Muscle of back (tissue), 13 donors: ENCODE measurements at places on chromosomes 3 and 15.
A peak's percentile ranks its signal among the peaks of the same experiment; 100 is the strongest.

GRCh38 chr15:61112231-61112630 lies 116.9 kb downstream of the RORA start:
- no peak for DNase-seq

- DNase-seq: no peak
Observed at GRCh38 chr3:109563149-109563548, 225.8 kb upstream of the DPPA4 start.

GRCh38 chr15:73717802-73718201 lies 33.6 kb downstream of the CD276 start:
- no peak for DNase-seq

DNA sequence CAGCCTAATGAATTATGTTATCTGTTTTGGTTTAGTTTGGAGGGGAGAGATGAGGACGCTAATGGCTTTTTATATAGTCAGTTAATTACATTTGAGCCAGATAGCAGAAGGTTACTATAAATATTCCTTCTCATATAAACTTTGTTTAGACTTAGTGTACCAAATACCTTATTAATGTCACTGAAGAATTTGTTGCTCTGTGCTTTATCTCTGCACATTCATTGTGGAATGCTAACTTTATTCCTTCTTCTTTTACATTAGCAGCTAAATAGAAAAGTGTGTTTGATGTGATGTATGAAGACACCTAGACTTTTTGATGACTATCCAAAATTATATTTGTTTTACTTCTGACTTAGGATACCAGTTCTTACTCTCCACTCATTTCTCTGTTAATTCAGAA lies 105.2 kb downstream of the EPHA3 start:
- DNase-seq: no peak

DNA sequence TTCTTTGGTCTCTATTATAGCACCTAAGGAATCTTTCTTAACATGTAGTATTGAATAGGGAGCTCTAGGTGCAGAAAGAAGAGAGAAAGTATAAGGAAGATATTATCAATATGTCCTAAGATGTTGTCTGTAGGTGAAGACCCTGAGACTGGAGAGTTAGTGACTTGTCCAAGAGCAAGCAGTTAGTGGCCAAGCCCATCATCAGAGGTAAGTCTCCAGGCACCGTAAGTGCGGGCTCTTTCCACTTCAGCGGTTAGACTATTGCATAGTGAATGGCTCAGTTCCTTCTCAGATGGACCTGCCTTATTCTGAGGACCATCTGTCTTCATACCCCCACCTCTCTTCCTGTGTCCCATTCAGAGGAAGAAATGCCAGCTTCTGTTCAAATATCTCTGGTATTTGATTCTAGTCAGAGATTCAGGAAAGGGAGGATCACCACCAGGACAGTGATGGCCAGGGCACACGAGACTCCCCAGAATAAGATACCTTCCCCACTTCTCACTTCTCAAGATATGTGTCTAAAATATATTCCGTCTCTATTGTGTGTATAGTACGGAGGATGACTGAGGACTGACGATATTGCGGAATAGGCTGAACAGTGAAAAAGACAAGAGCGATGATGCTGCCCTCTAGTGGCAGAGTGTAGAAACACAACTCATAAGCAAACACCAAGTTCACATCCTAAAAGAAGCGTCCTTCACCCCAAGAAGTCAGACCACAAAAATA lies 19.1 kb upstream of the ADGRG7 start:
- peak; percentile 86 for DNase-seq

DNA sequence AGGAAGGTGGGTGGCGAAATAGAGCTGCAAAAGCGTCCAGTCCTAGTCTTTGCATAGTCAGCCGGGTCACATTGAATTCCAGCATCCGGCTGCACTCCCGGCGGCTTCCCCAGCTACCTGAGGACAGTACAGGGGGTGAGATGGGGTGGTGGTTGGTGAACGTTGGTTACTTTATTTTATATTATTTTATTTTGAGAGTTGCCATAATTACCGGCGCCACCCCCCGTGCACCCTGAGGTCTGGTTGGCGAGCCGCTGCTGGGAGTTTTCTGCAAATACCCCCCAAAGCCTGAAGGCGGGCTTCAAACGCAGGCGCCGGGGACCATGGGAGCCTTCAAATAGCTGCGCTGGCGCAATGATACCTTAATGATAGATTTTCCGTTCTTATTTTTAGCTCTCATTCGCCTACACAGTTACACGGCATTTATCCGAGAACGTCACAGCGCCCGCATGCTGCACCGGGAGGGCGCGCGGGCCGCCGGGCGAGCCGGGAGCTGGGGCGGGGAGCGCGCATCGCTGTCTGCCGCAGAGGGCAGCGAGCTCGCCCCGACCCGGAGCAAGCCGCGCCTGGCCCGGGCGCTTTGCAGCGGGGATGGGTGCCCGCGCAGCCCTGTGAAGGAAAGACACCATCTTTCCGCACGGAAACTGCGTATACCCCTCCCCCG lies 756 bp upstream of the RASGRF1 start:
- DNase-seq: peak; percentile 42

DNA sequence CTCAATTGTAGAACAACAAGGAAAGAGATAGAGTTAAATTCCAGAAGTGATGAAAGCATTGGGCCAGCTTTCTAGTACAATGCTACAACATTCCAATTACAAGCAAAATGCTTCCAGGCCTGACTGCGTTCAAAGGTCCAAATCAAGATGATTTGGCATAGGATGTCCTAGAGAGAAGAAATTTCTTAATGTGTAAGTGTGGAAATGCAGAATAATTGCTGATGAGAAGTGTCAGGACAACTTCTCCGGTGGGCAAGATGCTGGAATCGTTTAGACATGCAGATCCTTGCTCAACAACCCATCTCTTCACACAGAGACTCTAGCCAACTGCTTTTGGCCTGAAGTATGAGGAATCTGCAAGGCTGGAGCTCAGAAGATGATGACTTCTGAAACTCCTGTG lies 71.1 kb upstream of the PDZRN3 start:
- DNase-seq: no peak

- DNase-seq: no peak
Observed at GRCh38 chr15:44034334-44034733, 160.7 kb downstream of the FRMD5 start.

GRCh38 chr15:22949074-22949547 lies 31.1 kb downstream of the CYFIP1 start:
- peak; percentile 45 for DNase-seq

- DNase-seq: peak; percentile 77
Observed at GRCh38 chr15:96160269-96160668, 170.2 kb upstream of the NR2F2 start.

DNA sequence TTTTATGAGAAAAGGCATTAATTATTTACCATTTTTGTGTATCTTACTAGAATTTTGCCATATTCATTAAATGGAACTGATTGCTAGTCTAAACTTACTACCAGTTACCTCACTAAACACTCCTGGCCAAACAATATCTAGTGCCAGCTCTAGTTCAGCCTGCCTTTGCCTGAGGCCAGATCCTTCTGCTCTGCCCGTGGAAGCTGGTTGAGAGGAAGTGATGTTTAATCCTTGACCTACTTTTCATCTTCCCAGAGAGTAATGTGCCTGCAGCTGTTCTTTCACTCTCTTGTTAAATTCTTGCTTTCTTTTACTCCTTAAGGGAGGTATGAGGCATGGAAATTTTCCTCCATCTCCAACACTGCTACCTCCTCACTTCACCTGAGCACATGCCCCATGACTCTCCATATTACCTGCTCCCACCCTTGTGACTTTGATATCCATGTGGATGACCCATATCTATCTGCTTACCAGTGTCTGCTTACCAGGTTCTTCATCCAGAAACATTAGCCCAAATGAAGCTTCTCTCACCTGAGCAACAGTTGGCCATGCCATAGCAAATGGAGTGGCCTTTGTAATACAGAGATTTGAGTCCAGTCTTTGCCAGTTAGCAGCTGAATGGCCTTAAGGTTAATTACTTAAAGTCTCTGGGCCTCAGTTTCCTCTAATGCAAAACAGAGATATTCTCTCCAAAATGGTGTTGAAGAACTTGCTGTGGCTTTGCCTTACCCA lies 53.4 kb downstream of the UBE2E1 start:
- no peak for DNase-seq

GRCh38 chr3:186931532-186932280 lies 1.4 kb downstream of the ST6GAL1 start:
- DNase-seq: peak; percentile 71

DNA sequence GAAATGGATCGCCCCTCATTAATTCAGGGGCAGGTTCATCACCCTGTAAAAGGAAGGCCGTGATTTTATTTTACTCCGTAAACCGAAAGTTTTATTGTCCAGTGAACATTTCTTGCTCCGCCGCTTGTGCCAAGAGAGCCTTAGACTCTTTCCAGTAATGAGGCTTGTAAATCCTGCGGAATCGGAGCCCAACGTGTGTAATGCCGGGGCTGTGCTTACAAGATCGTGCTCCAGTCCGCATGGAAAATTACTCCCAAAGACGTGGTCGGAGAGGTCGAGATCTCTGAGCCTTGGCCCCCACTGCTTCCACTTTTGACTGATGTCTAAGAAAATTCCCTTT lies 649 bp upstream of the PLOD2 start:
- no peak for DNase-seq

GRCh38 chr3:4633078-4634004 lies 140.2 kb downstream of the ITPR1 start:
- peak; percentile 54 for DNase-seq

DNA sequence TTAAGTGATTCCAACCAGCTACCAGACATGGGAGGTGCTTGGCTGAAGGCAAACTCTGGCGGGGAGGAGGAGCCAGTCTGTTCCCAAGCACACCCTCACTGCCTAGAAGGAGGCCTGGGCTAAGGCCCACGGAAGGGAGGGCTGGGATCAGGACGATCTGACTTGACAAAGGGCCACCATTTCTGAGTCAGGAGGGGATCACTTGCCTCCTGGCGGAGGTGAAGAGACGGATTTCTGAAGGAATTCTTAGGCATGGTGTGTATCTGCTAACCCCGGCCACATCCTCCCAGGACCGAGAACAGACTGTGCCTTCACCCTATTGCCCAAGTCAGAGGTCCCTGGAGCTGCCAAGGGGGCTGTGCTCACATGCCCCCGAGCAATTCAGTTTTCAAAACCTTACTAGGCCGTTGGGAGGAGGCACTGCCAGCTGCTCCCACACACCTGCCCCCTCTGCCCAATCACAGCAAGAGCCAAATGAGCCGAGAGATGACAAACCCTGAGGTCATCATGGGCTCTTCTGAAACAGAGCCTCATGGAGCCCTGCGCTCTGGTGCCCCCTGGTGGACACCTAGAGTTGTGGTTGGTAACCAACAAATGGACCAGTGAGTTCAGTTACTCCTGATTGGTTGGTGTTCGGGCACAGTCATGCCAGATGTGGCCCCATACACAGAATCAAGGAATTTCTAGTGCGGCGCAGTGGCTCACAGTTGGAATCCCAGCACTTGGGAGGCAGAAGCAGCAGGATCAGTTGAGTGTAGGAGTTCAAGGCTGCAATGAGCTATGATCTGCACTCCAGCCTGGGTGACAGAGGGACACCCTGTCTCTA lies 6.5 kb upstream of the TNK2 start:
- peak; percentile 93 for DNase-seq

GRCh38 chr3:74633021-74633420 lies 18.6 kb upstream of the CNTN3 start:
- DNase-seq: no peak

GRCh38 chr15:78178064-78178463 lies 28.9 kb downstream of the IDH3A start:
- DNase-seq: no peak

DNA sequence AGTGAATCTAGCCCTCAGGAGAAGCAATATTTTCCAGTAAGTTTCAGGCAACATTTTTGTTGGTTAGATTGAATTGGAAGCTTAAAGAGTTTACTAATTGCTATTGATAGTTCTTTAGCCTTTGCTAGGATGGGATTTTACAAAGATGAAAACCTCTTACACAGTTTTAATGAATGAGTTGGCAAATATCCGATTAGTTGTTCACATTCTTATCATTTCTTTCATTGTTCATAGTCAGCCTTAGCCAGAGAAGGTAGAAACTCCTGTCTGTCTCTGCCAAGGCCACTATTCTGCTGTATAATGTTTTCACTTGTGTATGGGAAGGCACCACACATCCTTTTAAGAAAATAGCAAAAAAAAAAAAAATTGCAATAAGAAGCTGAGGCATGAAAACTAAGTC lies 222.0 kb upstream of the MANF start:
- DNase-seq: no peak

GRCh38 chr15:70478251-70478990 lies 284.9 kb downstream of the UACA start:
- no peak for DNase-seq

DNA sequence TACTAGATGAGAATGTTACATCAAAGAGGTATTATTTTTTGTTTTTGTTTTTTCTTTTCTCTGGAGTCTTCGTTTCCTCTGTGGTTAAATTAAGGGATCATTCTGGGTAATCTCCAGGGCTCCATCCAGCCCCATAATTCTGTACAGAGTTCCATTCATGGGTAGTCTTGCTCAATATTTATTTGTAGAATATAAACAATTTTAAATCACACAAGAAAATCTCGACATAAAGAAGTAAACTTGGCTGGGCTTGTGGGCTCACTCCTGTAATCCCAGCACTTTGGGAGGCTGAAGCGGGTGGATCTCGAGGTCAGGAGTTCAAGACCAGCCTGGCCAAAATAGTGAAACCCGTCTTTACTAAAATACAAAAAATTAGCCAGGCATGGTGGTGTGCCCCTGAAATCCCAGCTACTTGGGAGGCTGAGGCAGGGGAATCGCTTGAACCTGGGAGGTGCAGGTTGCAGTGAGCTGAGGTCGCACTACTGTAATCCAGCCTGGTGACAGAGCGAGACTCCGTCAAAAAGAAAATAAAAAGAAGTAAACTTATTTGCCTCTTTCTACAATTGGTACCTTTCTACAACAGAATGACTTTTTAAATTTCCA lies 166.8 kb upstream of the TGFBR2 start:
- DNase-seq: no peak

DNA sequence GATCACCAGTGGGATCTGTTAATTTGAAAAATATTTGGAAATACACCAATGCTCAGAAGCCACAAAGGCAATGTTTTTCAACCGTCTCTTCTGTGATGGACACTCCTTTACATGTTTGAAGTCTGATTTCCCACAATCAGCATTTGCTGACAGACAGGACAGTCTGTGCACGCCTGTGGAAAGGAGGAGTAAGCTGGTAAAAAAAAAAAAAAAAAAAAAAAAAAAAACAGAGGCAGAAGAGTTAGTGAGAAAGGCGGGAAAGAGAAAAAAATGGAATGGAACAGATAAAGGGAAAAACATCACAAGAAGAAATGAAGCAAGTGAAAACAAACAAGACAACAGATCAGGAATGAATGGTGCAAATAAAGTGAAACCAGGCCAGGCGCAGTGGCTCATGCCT lies 35.0 kb downstream of the PRTG start:
- DNase-seq: no peak

GRCh38 chr3:30286811-30287210 lies 319.6 kb upstream of the TGFBR2 start:
- DNase-seq: no peak

DNA sequence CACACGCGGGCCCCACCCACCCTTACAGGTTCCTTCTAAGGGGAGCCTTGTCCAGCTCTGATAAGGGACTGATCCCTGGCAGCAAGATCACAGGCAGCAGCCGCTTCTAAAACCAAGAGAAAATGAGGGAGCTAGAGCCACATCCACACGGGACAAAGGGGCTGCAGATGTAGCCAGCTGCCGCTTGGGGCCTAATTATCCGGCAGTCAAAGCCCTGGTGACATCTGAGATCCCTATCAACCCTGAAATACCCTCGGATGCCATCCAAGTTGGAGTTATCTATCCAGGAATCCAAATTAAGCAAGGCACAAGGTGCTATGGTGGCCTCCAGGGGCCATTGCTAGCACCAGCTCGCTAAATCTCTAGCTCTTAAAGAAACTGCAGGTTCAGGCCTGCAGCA lies 248.3 kb downstream of the VPS13C start:
- no peak for DNase-seq
